ENCODE measurements at places on chromosomes 3 and 15.
A peak's percentile ranks its signal among the peaks of the same experiment; 100 is the strongest.

DNA sequence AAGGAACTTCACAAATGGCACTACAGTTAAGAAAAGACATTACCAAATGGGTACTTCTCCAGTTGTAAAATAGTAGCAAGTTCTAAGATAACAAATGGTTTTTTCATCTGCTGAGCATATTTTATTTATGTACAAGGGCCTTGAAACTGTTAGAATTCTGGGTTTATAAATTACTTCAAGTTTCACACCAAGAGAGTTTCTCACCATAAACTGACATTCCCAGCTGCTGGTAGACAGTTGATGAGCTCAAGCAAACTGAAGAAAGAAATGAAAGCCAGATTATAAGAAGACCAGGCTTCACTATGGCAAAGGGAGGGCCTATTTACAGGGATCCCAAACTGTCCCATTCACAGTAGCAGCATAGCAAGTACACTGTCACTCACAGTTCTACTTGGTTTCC, 99.8 kb downstream of the DHX30 start:
- DNase-seq, result no peak

DNA sequence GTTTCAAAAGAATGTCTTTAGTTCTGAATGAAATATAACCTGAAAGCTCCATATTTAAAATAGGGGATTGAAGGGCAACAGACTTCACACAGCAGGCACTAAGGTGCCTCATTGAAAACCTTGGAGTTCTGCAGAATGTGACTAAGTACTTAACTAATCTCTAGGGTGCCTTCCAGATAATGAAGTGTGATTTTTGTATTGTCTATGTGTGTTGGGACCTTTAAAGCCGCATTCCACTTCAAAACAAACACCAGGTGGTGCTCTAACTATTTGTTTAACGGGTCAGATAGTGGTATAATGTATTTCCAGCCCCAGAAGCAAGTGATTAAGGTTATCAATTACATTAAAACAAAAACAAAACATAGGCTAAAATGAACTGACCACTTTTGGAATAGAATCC, 28.0 kb downstream of the TFG start:
- DNase-seq, result no peak

GRCh38 chr3:48858709-48859108, 11.0 kb upstream of the PRKAR2A start:
- DNase-seq, result no peak

DNA sequence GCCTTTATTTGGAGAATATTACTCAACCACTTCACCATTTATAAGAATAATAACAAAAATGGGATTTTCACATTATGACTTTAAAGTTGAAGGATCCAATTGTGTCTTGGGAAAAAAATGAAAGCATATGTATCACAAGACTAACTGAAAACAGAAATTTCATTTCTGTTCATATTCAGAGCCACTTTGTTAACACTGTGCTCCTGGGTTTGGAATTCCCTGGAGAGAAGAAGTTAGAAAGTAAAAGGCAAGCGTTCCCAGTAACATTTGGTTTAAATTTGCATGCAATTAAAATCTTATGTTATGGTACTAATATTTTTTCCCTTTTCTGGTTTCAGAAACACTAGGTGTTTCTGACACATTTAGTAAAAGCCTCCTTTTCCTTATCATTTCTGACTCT, 230.8 kb downstream of the RBMS3 start:
- no peak for DNase-seq

- DNase-seq, result peak; percentile 47
These were observed 61.3 kb upstream of the CMTM8 start for GRCh38 chr3:32176989-32177701.

DNA sequence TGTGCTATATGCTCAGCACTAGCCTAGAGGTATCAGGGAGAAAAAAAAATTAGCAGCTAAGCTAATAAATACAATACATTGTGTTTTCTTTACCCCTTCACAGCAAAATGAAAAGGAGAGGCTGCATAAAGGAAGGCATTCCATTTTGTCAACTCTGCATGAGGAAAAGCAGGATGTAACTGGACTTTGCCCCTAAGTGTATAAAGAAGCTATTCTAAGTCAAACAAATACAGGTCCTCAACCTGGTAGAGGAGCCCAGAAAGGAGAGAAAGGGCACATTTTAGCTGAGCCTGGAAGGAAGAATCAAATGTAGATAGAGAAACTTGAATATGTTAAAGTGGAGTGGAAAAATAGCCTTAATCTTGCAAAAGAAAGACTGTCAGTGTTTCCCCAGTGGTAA, 89.0 kb upstream of the SPRED1 start:
- no peak for DNase-seq

GRCh38 chr15:95690631-95691340, 639.7 kb upstream of the NR2F2 start:
- DNase-seq, result no peak

DNA sequence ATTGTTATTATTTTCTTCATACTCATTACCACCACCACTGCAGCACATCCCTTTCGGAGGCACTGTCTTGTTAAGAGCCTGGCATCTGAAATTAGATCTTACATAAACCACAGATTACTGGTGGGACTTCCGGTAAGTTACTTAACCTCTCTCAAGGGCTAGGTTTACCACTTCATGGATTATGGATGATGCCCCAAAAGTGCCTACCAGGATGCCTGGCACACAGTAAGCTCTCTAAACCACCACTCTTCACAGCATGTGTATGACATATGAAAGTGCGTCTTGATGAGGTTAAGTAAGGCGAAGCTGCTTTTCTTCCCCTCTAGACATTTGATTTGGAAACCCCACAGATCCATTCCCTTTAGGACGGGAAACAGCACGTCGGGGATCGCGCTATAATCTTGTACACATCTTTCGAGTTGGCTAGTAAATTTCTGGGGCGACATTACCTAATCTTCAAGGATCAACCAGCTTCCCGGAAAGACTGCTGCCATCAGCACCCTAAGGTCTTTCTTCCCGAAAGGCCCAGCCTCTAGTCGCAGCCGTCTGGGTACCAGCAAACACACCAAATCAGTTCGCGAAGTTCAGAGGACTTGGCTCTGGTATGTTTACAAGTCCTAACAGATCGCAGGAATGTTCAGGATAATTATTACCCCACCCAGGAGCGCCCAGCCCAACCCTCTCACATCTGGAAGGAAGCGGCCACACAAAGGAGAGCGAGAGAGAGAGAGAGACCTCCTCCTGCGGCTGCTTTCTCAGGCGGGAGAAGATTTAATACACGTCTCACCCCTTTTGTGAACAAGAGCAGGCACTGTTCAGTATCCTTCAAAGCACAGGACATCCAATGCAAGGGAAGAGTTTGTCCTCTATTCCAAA, 155.1 kb upstream of the FRMD4B start:
- DNase-seq, result no peak

DNA sequence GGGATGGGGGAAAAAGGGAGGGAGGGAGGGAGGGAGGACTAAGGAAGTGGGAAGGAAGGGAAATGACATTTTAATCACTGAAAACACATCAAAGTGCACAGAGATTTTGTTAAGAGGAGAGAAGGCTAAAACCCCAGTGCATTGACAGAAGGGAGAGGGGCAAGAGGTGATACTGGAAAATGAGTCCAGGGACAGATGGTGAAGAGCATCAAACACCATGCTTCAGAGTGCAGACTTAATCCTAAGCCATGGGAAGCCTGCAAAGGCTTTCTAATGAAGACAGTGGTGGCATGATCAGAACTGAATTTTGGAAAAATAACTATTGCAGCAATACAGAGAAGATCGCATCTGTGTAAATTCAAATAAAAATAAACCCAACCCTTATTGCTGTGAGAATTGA, 41.8 kb downstream of the HGD start:
- DNase-seq, result no peak

- DNase-seq, result no peak
These were observed 27.2 kb downstream of the MRPL46 start for GRCh38 chr15:88440021-88440420.

GRCh38 chr3:151156618-151157216, 46.3 kb downstream of the GPR171 start:
- peak; percentile 22 for DNase-seq

DNA sequence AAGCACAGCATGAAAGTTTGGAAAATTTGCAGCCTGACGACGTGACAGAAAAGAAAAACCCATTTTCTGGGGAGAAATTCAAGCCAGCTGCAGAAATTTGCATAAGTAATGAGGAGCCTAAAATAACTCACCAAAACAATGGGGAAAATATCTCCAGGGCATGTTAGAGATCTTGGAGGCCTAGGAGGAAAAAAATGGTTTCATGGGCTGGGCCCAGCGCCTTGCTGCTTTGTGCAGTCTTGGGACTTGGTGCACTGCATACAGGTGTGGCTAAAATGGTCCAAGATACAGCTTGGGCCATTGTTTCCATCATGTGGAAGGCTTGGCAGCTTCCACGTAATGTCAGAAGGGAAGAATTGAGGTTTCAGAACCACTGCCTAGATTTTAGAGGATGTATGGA, 428.5 kb upstream of the FRG2C start:
- no peak for DNase-seq

DNA sequence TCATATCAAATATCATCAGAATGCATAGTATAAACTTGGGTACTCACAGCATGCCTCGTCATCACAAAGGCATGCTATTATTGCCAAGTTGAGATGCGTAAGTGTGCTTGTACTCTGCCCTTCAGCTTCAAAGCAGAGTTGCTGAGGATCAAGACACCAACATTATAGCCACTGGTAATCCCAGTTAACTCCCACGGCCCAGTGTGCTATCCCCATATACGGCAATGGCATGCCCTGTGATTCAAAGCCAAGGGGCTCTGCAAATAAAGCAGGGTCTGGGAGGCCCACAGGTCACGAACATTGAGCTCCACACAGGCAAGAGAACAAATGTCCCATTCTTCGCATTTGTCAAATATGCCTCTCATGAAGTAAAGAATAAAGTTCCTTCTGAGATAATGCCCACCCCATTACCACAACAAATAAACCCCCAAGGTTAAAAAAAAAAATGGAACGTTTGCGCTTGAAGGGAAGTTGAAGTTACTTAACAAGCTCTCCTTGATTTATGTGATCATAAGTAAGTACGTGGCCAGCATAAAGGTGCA, 298.1 kb upstream of the NECTIN3 start:
- DNase-seq, result no peak

GRCh38 chr15:80967991-80968510, 21.6 kb downstream of the MESD start:
- DNase-seq, result no peak

DNA sequence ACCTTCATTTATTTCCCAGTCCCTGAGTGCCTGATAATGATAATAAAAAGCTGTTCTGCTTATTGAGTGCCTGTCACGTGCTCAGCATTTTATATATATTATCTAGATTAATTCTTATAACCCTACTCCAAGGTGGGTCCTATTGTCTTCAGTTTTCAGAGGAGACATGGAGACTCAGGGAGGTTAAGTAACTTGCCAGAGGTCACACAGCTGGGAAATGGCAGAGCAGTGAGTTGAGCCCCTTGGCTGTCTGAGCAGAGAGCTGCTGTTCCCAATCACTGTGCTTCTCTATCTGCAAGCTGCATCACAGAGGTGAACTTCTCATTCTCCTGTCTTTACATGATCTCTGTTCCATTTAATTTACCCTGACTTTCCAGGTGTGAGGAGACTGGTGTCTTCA, 32.3 kb upstream of the MRPS22 start:
- DNase-seq, result no peak

DNA sequence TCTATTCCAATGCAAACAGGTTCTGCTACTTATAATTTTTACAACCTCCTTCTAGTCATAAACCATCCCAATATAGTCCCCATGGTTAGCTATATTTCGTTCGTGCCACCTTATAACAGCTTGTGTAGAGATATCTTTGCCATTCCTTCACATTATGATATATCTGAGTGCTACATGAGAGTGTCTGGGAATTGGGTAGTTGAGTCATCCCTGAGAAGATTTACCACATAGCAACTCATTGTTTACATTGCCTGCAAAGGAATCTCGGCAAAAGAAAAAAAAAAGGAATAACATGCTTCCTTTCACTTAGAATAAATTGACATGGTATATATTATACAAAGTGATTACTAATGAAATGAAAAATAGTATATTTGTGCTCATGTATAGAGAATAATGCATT, 86.0 kb upstream of the VGLL3 start:
- DNase-seq, result no peak

GRCh38 chr3:190983875-190984274, 121.4 kb upstream of the GMNC start:
- DNase-seq, result no peak

DNA sequence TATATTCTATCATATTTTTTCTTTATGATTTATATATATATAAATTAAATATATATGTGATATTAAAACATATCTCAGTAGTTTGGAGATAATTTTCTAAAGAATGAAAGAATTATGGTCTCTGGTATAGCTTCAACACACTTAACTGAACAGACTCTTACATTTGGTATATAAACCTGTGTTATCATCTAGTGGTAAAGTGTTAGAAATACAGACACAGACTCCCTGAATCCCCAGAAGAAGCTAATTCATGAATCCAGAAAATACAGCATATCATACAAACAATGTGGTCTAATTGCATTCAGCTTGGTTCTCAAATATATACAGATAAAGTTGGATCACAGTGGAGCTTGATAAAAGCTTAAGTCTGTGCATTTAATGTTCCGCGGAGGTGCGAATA, 1100.4 kb downstream of the ROBO2 start:
- no peak for DNase-seq

- no peak for DNase-seq
These were observed 389.9 kb upstream of the RGMA start for GRCh38 chr15:93478947-93479346.

- no peak for DNase-seq
These were observed 28.8 kb downstream of the GBE1 start for GRCh38 chr3:81732642-81733041.

DNA sequence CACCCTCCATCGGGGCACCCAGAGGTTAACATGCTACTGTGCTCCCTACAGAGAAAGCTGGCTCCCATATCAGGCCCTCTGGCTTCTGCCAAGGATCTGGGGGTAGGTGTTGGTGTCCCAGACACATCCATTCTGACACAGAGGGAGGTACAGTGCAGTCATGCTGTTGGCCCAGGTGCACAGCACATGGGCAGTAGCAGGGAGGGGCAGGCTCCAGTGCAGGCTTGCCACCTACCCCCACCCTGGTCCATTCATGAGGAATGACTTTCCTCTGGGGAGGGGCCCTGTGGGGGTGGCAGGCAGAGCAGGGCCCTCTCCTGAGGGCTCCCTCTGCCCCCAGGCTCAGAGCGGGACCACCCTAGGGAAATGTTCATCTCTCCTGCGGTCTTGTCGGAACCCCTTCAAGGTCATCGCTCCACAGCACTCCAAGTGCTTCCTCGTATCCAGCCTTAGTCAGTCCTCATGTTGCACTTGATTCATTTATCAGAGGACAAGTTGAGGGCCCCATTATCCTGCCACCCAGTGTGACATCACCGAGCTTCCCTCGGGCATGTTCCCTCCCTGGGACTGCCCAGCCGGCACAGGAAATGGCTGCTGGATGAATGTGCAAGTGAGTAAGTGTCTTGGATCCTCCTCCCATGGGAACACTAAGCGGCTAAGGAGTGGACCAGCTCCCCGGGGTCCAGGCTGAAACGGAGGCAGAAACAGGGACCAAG, 10.0 kb downstream of the DUSP7 start:
- no peak for DNase-seq

DNA sequence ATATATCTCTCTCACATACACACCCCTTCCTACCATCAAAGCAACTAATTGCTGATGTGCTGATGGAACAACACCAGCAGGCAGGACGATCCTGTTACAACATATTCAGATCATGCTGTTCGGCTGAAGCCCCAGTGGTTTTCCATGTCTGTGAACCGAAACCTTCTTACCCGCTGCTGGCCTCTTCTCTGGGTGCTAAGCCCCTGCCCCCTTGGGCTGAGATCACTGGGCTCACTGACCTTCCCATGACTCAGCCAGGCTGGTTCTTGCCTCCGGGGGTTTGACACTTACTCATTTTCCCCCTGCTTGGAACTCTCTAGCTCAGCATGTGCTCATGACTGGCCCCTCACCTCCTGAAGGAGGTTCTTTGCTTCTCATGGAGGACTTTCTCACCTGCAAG, 122.0 kb upstream of the RGMA start:
- DNase-seq, result no peak

Measured in stimulated activated CD4-positive, alpha-beta T cell treated with anti-CD3 and anti-CD28 coated beads, Interleukin-2, amount 100 ng/mL, for 24 hours (primary cell).